Testis (tissue), 5 donors: ENCODE measurements at places on chromosomes 5 and 9. TPM values are rescaled to one million over a fixed set of nuclear protein-coding genes. Genes with fewer than 3 reads are reported as not detected.

DNA sequence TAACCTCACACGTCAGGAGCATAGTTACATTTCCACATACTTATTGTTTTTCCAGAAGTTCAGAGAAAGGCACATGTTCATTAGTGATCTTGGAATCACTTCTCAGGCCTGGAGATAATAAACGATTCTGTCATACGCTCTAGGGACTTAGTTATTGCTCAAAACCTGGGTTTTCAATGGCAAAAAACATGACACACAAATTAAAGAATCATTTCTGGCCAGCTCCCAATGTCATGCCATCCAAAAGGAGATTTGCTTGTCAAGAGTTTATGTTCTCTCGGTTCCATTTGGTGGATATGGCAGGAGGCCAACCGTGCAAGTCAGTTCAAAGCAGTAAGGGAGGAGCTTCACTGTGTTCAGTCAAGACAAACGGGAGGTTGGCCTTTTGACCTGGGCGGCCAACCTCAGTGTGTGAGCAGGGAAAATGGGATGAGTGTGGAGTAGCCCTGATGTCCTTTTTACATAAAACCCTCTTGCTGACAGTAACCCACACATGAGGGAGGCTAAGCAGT is 123.4 kb downstream of the NXNL2 start:
- DNase-seq: peak; percentile 39

Gene LMNB1
- 15.9 TPM for total RNA-seq

DNA sequence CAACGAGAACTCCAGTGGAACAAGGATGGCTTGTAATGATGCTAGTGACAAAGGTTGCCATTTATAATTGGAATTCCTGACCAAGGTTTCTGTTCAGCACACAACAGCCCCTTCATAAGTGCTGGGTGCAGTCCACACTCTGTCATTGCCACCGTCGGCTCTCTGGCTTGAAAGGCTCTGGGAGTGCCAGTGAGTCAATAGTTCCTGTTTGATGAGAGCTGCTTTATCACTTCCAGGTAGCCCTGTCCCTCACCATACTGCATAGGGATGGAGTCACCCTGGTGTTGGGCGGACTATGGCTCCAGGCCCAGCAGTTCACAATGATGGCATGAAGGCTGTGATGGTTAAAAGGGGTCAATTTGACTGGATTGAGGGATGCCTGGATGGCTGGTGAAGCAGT is 34.6 kb upstream of the SEMA4D start:
- DNase-seq: no peak

DNA sequence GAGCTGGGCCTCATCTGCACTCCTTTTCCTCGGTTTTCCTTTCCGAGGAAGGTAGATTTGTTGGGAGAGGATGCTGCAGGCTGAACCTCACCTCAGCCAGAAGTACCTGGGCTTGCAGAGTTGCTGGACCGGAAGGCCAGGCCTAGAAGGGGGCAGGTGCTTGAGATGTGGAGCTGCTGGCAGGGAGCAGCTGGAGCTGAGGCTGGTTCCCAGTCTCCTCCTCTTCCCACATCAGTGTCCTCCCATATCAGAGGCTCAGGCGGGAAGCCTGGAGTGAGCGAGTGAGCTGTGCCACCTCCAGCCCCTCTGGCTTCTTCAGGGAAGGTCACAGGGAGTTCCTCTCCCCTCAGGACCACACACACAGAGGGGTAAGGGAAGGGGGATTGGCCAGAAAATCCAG is 259.4 kb downstream of the GADD45G start:
- no peak for DNase-seq

- no peak for DNase-seq
These were observed 410.6 kb downstream of the PSAT1 start for GRCh38 chr9:78707481-78707991.

DNA sequence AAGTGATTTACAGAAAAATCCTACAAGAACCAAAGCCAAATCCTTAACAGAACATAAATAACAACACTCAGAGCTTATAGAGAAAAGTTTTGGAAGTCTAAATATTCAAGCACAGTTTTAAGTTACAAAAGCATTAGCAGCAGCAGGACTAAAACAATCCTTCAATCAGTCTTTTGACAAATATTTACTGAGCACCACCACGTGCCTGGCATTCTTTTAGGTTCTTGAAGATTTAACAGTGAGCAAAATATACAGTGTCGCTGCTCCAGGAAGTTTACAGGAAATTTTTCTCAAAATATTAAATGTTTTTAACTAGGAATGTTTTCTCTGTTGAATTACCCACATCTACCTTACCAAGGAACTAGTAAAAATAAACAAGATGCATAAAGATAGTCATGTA is 11.4 kb downstream of the EPB41L4A start:
- no peak for DNase-seq

GRCh38 chr5:10418654-10419345 is 22.9 kb upstream of the ROPN1L start:
- no peak for DNase-seq

Gene QRFP
- 0.24 TPM for total RNA-seq

- DNase-seq: no peak
These were observed 26.6 kb upstream of the CRB2 start for GRCh38 chr9:123329329-123329955.

GRCh38 chr9:95516734-95517558 is at the start of gene PTCH1:
Gene PTCH1, minus strand, starts transcription at chr9:95516971.
- peak; percentile 85 for DNase-seq

DNA sequence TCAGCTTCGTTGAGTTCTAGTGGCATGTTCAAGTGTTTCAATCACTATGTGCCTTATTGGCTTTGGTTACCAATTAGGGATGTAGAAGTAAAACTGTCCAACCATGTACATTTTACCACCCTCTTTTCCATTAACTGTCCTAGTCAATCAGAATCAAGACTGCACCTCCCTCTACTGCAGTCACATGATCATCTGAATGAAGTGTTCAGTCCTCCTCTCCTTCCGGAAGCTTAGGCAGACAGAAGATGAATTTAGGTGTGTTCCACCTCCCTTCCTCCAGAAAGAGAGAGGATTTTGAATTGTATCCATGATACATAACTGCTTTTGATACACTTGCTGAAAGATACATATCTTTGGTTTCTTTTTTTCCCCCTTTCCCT is 133.7 kb downstream of the ERCC6L2 start:
- DNase-seq: no peak

- no peak for DNase-seq
These were observed 3.4 kb downstream of the RPL37 start for GRCh38 chr5:40831346-40832210.

- no peak for DNase-seq
These were observed 57.7 kb downstream of the DCP2 start for GRCh38 chr5:113034182-113034773.

DNA sequence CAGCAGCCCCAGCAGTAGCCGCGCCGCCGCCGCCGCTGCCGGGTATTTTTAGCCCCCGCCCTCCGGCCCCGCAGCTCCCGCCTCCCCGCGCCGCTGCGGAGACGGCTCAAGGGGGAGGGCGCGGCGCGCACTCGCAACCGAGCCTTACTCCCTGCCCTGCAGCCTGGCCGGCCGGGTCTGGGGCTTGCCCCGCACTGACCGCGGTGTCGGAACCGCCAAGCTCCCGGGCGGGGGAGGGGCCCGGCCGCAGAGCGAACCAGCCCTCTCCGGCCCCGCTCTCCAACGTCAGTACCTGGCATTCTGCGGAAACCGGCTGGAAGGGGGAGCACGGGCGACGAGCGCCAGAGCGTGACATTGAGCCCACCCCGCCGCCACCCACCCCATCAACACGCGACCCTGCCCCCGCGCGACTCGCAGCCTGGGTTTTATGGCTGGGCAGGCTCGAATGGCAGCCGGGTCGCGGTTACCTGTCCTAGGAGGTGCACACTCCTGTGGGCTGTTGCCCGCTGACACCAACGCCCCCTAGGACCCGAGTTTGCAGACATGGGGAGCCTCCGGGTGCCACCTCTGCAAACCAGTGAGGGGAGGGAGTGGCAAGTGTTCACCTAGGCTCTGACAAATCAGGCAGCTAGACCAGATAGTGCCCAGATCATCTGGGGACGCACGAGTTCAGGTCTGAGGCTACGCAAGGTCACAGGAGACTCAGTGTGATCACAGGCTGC is at the start of gene ACSL6:
TSS of gene ACSL6 (minus strand) at position 37 of the 722 bp plus-strand sequence. CDS start 105 bp downstream, outside the sequence.
- DNase-seq: peak; percentile 25

- DNase-seq: no peak
These were observed 107.6 kb downstream of the PLPP1 start for GRCh38 chr5:55427157-55427556.

Gene PSMB7
- 156 TPM for total RNA-seq

DNA sequence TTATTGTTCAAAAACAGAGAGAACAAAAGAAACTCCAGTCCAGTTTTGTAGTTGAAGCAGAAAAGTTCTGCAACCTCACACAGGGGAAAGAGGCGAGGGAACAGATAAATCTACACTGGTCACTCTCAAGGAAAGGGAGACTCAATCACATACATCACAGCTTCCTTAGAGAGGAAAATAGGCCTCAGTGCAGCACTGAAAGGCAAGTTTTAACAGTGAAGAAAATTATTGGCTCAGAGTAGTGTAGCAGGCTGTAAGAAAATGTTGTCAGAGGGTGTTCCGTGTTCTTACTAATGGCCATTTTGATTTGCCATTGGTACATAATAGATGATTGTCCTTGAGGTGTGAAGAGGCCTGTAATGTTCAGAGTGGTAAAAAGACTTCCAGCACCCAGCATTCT is 530.0 kb upstream of the CDH6 start:
- no peak for DNase-seq

DNA sequence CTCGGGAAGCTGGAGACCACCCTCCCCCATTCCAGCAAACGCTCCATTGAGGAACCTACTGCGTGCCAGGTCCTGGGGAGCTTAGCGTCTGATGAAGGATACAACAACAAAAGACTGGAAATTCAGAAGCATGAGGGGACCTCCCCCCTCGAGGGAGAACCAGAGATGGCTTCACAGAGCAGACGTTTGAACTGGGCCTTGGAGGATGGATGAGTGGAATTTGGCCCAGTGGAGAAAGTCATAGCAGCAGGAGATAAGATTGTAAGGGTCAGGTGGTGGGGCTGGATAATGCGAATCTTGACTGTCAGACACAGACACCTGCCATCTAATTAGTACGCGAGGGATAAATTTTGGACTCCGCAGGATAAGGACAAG is 1.2 kb upstream of the SLC25A51 start:
- no peak for DNase-seq

Gene LRRC19
- not detected for total RNA-seq

GRCh38 chr5:159166416-159166815 is 42.9 kb downstream of the RNF145 start:
- DNase-seq: no peak

DNA sequence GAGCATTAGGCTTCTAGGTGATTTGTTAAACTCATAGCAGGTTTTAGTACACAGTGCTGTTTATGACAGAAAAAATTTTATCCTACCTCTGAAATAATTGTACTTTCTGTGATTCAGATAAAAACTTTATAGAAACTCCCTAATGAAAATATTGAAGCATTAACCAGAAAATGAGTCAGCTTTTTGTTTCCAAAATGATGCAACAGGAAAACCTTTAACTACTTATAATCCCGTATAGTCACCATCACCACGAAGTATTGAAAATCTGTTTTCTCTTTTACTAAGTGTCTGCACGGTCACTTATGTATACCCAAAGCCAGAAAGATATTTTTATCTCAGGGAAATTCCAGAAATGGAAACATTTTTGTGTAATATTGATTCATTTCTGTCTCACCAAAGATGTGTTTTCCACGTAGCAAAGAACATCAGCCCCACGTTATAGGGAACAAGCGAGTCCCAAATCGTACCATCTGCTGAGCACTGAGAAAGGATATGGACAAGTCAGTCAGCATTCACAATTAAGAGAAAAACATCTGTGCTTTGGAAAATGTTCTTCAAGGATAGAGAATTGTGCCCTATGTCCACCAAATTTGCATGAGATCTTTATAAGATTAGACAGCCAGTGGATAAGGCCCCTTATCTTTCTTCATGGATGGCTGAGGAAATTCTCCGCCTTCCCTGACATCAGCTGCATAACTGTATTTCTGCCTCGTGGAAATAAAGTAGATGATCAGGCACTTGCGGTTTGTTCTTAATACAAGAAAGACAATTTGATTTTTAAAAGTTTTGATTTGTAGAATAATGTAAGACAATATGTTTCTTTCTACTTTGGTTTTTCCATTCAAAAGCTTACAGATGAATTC is 41.9 kb downstream of the TNFAIP8 start:
- peak; percentile 36 for DNase-seq

DNA sequence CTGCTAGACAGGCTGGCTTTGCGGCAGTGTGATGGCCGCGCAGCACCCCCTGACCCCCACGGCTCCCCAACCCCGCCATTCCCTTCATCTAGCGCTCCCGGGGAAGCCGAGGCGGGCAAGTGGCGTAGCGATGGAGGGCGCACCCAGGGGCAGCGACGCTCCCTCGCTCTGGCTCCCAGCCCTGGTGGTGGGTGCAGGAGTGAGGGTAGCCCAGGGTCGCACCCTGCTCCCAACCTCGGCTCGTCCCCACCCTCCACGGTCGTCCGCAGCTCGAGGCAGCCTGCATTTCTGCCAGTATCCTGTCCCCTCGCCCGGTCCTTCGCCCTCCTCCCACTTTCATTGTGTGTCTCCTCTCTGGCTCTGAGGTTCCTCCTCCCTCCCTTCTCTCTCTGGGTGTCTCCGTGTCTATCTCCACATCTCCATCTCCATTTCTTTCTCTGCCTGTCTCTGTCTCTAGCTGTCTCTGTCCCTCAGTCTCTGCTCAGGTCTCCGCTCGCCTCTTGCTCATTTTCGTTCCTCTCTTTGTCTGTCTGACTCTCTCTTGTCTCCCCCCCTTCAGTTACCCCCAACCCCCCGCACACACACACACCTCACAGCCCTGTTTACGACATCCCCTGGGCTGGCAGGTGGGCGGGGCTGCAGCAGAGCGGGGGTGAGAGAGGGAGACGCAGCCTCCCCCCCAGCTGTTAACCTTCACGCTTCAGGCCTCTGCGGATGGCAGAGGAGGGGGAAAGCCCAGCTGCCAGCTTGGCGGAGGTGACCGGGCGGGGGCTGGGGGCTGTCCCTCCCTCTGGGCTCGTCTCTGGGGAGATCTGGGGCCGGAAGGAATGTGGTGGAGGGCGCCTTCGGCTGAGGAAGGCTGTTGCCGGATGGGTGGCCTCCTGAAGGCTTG is 48.7 kb upstream of the PSD2 start:
- DNase-seq: no peak

- DNase-seq: peak; percentile 61
These were observed 32.6 kb upstream of the EGFL7 start for GRCh38 chr9:136629879-136630661.

DNA sequence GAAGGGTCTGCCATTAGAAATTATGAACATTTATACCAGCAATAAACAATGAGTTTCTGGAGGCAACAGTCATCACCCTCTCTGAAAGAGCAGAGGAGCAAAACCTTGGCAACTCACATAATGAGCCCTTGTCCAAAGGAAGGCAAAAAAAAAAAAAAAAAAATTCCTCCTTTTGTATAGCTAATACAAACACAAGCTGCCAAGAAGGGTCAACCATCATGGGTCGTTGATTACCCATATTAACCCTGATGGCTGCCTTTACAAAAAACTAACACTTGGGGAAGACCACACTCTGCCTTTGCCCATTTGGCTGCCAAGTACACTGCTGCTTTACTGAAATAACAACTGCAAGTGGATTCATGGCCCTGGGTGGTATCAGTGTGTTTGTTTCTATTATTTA is 272.7 kb downstream of the ADAMTSL1 start:
- no peak for DNase-seq

- DNase-seq: no peak
These were observed 69.7 kb downstream of the MACROH2A1 start for GRCh38 chr5:135329066-135329912.

GRCh38 chr5:42250-42649 is 49.7 kb upstream of the PLEKHG4B start:
- DNase-seq: no peak

GRCh38 chr5:96031180-96031579 is 69.5 kb upstream of the ELL2 start:
- no peak for DNase-seq
